ENCODE measurements at places on chromosomes 5 and 9.

- DNase-seq, result no peak
These were observed 106.1 kb upstream of the EPB41L4A start for GRCh38 chr5:112525217-112525616.

DNA sequence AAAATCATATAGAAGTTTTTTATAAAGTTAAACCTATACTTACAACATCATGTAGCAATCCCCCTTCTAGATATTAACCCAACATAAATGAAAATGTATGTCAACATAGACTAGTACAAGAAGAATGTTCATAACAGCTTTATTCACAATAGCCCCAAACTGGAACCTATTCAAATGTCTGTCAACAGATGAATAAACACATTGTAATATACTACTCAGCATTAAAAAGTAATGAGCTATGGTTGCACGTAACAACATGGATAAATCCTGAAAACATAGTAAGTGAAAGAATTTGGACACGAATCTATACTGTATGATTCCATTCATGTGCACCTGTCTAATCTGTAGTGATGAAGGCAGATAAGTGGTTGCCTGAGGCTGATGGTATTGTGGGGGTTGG lies 73.9 kb downstream of the CSNK1G3 start:
- peak; percentile 10 for DNase-seq

GRCh38 chr5:176416965-176417364 lies 626 bp upstream of the CLTB start:
- DNase-seq, result no peak

- DNase-seq, result peak; percentile 73
These were observed 5.2 kb downstream of the SH3RF2 start for GRCh38 chr5:145941448-145942130.

DNA sequence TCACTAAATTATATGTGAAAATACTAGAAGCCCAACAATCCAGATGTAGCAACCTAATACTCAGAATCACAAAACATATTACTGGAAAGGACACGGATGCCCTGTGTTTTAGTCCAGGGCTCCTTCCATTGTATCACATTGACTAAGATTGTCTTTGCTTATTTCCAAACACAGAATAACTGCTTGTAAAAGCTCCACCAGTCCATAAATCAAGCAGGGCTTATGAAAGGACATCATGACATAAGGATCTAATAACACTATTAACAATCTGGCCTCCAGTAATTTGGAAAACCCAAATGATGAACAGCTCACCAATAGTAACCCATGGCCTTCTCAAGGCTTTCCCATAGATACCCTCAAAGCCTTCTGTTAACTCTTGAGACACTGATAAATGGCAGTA lies 39.8 kb downstream of the WDR41 start:
- DNase-seq, result no peak

- DNase-seq, result peak; percentile 5
These were observed 42.0 kb downstream of the TRPM3 start for GRCh38 chr9:71079451-71079850.

DNA sequence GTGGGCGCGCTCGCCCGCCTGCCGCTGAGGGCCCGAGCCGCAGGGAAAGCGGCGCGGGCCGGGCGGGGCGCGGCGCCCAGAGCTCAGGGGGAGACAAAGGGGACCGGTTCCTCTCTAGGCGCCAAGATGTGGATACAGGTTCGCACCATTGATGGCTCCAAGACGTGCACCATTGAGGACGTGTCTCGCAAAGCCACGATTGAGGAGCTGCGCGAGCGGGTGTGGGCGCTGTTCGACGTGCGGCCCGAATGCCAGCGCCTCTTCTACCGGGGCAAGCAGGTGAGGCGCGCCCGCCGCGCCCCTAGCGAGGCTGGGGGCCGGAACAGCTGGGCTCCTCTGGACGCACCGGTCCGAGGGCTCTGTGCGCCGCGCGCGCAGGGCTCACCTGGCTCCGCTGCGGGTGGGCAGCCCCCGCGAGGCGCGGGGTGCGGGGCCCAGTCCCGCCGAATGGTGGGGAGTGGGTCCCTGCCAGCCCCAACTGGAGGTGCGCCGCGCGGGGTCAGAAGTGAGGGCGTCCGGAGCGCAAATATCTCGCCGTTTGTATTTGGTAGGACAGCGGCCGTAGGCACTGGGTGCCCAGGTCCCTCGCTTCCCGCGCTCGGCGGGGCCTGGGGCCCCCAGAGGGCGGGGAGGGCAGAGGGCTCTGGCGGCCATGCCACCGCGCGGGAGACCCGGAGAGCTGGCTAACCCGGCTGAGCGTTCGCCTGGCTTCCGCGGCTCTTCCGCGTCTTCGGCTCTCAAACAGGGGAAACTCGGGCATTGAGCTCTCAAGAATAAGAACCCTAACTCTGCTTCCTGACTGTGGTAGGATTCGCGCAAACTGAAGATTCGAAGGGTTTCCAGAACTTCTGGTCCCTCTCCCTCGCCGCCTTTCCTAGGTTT lies 607 bp downstream of the UHRF2 start:
- DNase-seq, result no peak

DNA sequence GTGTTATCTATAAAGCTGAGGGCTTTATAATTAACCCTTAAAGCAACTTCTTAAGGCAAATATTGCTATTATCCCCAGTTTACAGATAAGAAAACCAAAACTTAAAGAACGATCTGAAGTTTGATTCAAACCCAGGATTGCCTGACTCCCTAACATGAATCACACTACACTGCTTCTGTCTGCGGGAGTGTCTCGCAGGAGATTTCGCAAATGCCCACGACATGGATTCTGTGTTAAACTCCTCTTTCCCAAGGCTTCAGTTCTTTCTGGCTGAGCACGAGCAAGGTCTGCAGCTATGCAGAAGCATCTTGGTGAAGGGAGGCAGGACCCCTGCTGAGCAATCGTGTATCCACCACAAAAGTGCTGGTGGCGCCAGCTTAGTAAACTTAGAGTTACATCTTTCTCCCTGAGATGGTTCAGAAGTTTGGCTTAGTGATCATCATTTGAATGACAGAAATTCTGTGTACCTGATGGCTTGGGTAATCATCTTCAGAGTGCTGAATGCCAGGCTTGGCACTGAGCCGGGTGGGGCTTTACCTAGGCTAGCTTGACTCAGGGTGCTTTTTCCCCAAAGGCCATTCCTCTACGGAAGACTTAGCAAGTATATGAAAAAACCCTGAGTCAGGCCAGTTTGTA lies 81.4 kb upstream of the PIK3R1 start:
- no peak for DNase-seq

DNA sequence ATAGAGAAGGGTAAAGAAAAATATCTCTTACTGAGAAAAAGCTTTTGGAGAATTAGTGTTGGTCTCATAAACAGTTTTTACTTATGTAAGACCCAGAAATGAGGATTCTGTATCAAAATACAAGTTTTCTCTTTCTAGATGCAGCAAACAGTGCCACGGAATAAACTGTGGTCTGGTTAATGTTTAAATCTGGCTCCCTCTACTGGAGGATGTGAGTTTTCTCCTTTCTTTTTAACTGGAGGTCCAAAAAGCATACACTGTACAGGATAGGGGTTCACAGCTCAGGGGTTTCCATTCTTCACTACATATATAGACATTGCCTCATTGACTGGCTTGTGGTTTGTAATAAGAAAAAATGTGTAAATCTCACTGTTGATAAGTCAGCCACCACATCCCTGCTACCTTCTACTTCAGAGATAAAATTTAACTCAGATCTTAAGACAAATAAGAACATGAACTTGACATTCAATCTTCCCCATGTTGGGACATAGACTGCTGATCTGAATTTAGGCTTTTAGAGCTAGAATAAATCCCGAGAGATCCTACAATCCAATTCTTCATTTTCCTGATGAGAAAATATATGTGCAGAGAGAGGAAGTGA lies 98.9 kb downstream of the CFAP95 start:
- peak; percentile 47 for DNase-seq

- no peak for DNase-seq
These were observed 44.9 kb upstream of the STXBP1 start for GRCh38 chr9:127567035-127567729.

DNA sequence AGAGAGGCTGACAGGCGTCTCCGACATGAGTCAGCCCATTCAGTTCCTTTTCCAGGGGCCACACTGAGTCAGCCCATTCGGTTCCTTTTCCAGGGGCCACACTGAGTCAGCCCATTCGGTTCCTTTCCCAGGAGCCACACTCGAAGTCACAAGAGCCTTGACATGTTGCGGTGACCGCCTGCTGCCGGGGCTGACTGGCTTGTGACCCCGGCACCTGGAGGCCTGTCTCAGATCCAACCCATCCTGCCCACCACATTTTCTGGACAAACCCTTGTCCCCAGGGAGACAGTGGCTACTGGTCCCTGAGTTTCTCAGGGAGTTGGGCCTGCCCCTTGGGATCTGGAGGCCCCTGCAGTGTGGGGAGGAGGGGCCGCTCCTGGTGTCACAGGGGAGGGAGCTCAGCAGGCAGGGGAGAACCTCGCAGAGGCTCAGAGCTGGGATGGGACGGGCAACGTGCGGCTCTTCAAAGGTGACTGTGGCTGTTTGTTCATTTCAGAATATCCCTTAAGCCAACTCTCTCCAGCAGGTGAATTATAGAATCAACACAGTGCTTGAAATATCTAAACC lies 40.5 kb upstream of the LPCAT1 start:
- DNase-seq, result peak; percentile 60

DNA sequence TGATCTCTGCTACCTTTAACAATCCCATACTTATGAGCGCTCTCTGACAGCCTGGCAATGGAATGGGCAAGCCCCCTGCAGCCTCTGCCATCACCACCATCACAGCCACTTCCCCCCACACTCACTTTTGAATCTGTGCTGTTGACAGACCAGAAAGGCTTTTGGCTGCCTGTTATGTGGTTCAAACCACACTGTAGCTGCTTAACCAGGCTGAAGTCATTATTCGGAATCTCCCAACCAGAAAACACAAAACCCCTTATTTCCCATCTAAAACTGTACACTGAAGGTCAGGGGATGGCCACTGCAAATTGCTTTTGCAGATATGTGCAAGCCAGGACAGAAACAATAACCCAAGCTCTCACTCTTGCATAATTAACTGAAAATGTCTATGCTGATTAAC lies 35.8 kb downstream of the PTCH1 start:
- DNase-seq, result peak; percentile 43

- no peak for DNase-seq
These were observed 33.4 kb downstream of the FOXD1 start for GRCh38 chr5:73415171-73415570.

- no peak for DNase-seq
These were observed 19.7 kb upstream of the CPLX2 start for GRCh38 chr5:175851727-175852126.

DNA sequence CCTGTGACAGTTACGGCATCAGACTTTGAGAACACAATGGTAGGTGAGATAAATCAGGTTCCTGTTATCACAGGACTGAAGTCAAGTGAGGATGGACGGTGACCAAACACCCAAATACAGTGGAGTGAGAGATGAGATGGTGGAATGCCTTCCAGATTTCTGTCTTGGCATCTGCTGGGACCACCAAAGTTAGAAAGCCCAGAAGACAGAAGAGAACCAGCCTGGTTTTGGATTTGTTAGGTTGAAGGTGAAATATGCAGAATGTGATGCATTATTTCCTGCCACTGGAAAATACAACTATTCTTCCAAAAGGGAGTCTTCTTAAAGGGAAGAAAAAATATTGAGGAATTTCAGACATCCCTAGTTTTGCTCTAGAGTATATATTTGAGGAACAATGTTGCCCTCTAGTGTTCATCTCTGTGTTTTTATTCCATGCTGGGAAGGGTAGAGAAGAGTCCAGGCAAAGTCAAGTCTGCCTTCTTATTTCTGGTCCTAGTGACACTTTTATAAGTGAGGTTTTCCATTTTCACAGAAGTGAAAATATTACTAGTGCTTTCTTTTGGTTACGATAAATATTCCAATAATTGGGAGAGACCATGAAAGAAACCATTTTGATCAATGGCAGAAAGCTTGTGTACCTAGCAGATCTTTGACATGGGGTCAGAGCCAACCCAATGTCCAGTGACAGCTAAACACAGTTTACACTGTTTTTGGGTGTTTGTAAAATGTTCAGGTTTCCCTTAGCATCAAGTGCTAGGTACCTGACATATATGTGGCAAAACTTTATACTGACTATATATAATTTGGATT lies 142.3 kb upstream of the ANKH start:
- DNase-seq, result peak; percentile 55

DNA sequence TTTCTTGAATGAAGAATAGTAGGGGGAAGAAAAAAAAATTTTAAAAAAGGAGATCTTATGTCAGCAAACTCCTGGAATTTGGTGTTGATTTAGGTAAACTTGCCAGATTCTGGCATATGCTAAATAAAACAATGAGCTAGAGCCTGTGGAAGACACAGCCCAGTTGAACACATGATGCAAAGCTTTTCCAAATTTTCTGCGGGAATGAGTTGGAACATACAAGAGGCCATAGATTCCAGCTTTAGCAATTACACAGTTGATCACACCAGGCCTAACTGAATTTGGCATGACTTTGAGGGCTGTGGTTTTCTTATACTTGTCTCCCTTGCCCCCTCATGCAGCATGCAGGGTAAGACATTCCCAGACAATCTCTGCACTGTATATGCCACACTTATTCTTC lies 297.0 kb downstream of the SH3GL2 start:
- no peak for DNase-seq

DNA sequence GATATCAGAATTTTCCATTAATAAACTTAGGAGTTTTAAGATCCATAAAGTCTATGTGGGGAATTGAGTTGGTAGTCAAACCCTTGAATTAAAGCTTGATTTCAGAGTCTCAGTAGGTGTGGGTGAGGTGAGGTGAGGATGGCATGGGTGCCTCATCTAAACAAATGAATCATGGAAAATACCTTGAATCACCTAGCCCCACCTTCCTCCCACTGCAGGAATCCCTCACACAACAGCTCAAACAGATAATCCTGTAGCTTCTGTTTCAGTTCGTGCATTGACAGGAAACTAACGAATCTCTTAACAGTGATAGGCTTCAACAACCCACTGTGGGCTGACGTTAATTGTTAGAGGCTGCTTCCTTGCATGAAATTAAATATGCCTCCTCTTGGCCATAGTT lies 185.0 kb downstream of the SREK1 start:
- DNase-seq, result no peak

- DNase-seq, result peak; percentile 41
These were observed 488.0 kb downstream of the PRELID2 start for GRCh38 chr5:145347026-145347616.

GRCh38 chr5:35436400-35437057 lies 181.1 kb upstream of the SPEF2 start:
- no peak for DNase-seq

- DNase-seq, result no peak
These were observed 196.3 kb downstream of the PAX5 start for GRCh38 chr9:36837431-36838405.

DNA sequence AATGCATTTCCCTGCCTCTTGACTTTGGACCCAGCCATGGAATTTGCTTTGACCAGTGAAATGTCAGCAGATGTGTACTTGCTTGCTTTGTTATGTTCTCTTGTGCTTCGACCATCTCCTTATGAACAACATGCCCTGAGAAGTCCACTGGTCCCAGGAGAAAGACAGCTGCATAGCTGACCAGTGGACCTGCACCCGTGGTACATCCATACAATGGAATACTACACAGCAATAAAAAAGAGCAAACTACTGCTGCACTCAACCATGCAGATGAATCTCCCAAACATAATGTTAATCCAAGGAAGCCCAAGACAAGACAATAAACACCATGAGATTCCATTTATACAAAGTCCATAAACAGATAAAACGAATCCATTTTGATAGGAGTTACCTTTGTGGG lies 30.0 kb downstream of the MARCHF11 start:
- no peak for DNase-seq

- DNase-seq, result no peak
These were observed 11.9 kb downstream of the LCN1 start for GRCh38 chr9:135533113-135533512.
